ENCODE measurements at places on chromosomes 7 and 10. TPM values are rescaled to one million over a fixed set of nuclear protein-coding genes. Genes with fewer than 3 reads are reported as not detected.

DNA sequence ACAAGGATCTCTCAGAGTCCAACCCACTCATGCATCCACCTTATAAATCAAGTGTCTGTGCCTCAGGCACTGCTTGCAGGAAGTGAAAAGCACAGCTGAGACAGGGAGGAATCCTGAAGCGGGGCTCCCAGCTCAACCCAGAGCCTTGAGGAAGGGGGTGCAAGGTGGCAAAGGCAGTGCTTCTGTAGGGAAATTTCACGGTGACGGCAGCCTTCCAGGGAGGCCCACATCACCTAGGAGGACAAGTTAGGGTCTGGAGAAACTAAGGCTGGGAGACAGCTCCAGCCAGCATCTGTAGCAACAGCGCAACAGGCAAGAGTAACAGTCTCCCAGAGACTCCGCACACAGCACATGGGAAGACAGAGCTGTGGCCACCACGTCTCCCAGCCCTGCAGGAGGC is 2.7 kb downstream of the AOC1 start:
- DNase-seq, result no peak
- H3K4me1 ChIP-seq, result no peaks in the 10 kb centered on the region
- H3K27ac ChIP-seq, result no peak overlapping the region
- H3K36me3 ChIP-seq, result no peaks in the 10 kb centered on the region
- no peak overlapping the region for H3K4me3 ChIP-seq

DNA sequence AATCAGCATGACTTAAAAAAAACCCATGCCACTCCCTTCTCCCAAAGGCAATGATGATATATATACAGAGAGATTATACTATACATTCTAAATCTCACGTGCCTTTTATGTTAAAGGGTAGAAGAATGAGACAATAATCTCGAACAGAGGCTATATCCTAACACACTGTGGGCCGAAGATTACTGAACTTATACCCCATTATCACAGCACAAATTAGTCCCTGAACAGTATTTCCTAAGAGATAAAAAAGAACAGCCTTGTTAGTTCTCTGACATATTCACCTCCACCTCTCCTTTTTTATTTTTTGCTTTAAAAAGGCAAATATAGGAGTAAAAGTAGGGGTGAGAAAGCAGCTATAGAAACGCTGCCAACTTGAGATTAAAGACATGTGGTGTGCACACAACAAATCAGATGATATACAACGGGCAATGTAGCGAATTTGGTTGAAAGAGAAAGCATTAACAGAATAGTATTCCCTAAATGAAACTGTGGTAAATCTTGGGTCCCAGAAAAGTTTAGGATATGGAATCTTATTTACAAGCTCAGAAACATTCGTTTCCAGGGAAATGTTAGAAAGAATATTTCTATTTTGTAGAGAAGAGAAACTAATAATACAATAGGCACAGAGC is 69.5 kb downstream of the JMJD1C start:
- DNase-seq, result no peak
- H3K4me1 ChIP-seq, result no peaks in the 10 kb centered on the region
- no peak overlapping the region for H3K27ac ChIP-seq
- H3K4me3 ChIP-seq, result no peak overlapping the region

- no peaks in the 10 kb centered on the region for H3K4me1 ChIP-seq
- no peak overlapping the region for H3K27ac ChIP-seq
- no peaks in the 10 kb centered on the region for H3K36me3 ChIP-seq
- no peak overlapping the region for H3K4me3 ChIP-seq
Observed at GRCh38 chr7:30019387-30019786, 7.1 kb downstream of the FKBP14 start.

DNA sequence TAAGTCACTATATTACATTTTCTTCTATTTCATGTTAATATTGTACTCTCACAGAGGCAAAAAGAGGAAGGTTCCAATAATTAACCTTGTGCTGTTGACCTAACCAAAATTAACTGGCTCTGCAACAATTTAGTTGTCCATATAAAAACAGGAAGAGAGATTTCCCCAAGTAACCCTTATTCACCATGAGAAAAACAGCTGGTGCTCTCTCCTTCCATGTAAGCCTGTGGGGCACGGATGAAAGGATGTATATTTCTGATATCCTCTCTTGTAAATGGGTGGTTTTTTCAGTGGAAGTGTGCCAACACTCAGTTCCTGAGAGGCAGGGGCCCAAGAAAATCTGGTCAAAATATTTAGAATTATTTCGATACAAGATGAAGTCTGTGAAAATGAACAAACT is 358.1 kb downstream of the CRPPA start:
- H3K4me3 ChIP-seq, result no peak overlapping the region
- no peak overlapping the region for H3K27ac ChIP-seq

DNA sequence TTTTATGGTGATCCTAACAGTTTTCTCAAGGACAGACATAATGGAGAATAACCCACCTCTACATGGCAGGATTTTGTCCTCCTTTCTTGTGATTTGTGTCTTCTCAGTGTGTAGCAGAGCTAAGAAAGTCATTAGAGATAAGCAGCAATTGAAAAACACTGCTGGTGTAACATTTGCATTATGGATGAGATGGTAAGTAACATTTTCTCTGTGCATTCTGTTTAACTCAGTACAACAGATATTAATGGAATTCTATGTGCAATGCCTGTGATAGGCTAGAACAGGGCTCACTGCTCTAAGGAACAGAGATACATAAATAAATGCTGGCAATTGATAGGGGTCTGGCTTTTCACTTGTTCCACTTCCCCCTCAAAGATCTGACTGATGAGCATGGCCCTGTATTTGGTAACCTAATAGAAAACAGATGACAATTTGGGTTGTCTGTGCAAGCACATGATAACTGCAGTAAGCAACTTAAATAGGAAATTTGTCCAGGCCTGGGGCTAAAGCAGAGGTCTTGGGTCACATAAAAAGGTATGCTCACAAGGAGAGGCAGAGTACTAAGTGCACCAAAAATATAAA is 560.3 kb upstream of the POM121L12 start:
- no peak overlapping the region for H3K4me3 ChIP-seq
- no peaks in the 10 kb centered on the region for H3K27me3 ChIP-seq
- no peaks in the 10 kb centered on the region for H3K36me3 ChIP-seq

DNA sequence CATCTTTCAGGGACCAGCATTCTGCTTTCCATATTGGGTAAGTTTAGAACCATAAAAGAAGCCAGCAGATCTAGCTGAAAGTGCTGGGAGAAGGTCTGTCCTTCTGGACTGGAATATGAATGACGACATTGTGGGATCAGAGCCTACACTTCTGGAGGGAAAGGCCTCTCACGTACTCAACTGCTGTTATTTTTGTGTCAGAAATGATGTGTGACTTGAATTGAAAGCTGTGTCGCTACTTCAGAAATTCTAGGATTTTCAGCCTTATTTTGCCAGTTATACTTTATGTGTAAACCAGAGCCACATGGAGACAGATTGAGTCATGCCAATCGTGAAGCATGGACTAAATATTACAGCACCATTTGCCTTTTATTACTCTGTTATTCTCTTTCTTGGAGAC is 231.0 kb downstream of the KIAA1217 start:
- no peak overlapping the region for H3K4me3 ChIP-seq
- peaks cover 15% of the 10 kb centered on the region for H3K4me1 ChIP-seq
- H3K36me3 ChIP-seq, result no peaks in the 10 kb centered on the region
- H3K27me3 ChIP-seq, result no peaks in the 10 kb centered on the region
- no peak overlapping the region for H3K27ac ChIP-seq
- peak; percentile 25 for DNase-seq

DNA sequence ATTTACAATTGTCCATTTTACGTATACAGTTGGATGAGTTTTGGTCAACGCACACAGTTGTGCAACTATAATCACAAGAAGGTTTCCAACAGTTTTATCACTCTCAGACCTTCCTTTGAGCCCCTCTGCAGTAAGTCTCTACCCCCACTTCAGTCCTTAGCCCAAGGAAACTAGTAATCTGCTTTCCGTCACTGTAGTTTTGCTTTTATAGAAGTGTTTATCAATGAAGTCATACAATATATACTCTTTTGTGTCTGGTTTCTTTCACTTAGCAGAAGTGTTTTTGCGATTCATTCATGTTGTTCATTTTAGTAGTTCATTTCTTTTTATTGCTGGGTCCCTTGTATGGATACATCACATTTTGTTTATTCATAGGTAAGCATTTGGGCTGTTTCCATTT is 92.9 kb upstream of the PIP4K2A start:
- no peaks in the 10 kb centered on the region for H3K4me1 ChIP-seq
- H3K4me3 ChIP-seq, result no peak overlapping the region
- no peak for DNase-seq
- no peaks in the 10 kb centered on the region for H3K36me3 ChIP-seq
- H3K27ac ChIP-seq, result no peak overlapping the region
- no peaks in the 10 kb centered on the region for H3K27me3 ChIP-seq

GRCh38 chr7:76133164-76133775 is 68.4 kb upstream of the SRRM3 start:
- no peaks in the 10 kb centered on the region for H3K36me3 ChIP-seq
- no peak overlapping the region for H3K4me3 ChIP-seq
- H3K4me1 ChIP-seq, result no peaks in the 10 kb centered on the region
- DNase-seq, result no peak
- H3K27me3 ChIP-seq, result no peaks in the 10 kb centered on the region
- H3K27ac ChIP-seq, result no peak overlapping the region

DNA sequence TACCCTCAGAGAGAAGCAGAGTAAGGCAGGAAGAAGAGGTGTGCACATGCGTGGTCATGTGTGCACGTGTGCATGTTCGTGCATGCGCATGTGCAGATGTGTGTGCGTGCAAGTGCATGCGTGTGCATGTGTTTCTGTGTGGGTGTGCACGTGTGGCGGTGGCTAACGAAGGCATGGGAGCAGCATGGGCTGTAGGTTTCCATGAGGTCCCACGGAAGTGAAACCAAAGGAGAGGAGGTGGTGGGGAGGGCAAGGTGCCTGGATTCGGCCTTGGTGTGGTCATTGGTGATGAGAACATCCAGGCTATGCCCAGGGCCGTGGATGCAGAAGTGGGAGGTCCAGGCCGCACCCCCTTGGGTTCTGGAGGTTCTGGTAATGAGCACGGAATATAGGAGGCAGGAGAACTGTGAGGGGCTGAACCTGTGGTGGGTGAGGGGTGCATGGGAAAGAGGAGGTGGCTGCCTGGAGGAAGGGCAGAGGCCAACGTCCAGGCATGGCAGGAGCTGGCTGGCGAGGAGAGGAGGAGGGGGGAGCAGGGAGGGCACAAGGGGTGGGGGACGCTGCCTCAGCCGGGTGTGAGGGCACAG is 2.4 kb upstream of the INPP5A start:
- peaks cover 57% of the 10 kb centered on the region for H3K4me1 ChIP-seq
- no peak overlapping the region for H3K27ac ChIP-seq
- no peaks in the 10 kb centered on the region for H3K27me3 ChIP-seq
- no peak for DNase-seq
- H3K36me3 ChIP-seq, result no peaks in the 10 kb centered on the region

DNA sequence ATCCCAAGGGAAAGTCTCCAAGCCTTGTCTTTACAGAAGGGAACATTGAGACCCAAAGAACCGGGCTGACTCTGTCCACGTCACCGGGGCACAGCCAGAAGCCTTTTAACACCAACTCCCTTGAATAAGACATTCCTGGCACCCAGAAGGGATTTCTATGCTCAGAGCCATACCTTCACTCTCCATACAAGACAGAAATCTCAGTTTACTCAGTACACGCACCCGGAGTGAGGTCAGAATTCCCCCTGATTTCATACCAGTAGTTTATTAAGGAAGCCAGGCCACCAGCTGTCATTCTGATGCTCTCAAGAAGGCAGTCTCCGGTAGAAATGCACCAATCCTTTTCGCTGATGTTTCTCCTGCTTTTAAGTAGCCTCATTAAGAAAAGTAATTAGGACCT is 134.2 kb upstream of the KCNMA1 start:
- no peaks in the 10 kb centered on the region for H3K27me3 ChIP-seq
- no peak overlapping the region for H3K27ac ChIP-seq
- H3K36me3 ChIP-seq, result no peaks in the 10 kb centered on the region
- DNase-seq, result no peak

DNA sequence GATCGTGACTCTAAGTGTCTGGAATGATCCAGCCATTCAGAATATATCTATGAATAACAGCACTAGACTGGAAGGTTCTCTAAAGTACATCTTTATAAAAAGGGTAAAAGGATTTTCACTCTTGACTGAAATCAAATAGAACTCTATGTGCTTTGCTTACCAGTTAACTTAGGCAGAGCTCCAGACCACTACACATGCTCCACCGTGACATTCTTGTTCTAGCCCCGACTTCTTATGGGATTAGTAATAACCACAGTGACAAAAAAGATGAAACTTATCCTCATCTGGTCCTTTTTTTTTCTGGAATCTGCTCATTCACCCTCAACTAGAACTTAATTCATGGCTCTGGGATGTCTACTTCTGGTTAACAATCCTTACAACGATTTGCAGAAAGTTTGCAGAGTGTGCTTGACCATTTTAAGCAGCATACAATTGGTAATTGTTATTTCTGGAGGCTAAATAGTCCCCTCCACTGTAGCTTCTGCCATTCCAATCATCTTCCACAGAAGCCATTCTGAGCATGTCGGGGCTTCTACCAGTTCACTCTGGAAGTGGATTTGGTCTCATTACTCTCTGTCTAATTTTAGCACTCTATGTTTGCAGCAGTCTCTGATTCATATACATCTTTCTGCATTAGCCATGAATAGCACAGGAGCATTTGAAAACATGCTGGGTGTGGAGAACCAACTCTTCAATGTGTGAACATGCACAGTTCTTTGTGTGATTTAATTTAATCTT is 163.7 kb upstream of the CDC14C start:
- no peaks in the 10 kb centered on the region for H3K4me1 ChIP-seq
- DNase-seq, result no peak
- H3K27ac ChIP-seq, result no peak overlapping the region

GRCh38 chr7:77570330-77571011 is 33.4 kb downstream of the PTPN12 start:
- no peaks in the 10 kb centered on the region for H3K27me3 ChIP-seq
- no peaks in the 10 kb centered on the region for H3K4me1 ChIP-seq
- DNase-seq, result no peak
- H3K27ac ChIP-seq, result no peak overlapping the region
- H3K4me3 ChIP-seq, result no peak overlapping the region
- H3K36me3 ChIP-seq, result no peaks in the 10 kb centered on the region

DNA sequence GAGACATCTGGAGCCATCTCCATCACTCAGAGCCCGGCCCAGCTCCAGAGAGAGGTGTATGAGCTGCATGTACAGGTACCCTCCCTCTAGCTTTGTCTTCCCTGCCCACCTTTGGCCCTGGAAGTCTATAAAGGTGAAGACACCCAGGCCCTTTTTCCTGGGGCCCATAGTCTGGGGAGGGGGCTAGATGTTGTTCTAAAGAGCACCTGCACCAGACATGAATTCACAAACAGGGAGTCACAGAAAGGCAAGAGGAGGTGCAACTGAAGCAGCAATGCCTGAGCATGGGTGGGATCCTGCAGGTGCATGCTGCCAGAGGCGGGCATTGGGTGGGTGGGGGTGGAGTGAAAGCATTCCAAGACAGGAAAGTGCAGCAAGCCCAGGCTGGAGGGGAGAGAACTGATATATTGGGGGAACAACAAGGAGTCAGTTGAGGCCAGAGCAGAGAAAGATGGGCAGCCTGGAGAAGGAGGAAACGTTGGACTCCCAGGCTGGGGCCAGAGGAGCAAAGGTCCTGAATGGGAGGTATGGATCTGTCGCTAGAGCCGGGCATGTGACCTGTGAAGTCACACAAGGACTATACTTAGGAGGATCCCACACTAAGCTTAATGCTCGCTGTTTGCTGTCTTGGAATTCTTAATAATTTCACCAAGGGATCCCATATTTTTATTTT is 11.7 kb downstream of the CDHR1 start:
- H3K27ac ChIP-seq, result no peak overlapping the region
- H3K36me3 ChIP-seq, result no peaks in the 10 kb centered on the region
- no peak overlapping the region for H3K4me3 ChIP-seq
- no peak for DNase-seq

Gene OR2AE1
- not detected for total RNA-seq

Gene GPR37
- 0.13 TPM for total RNA-seq

Gene CHN2
- total RNA-seq, result 39.2 TPM

Gene AGR2
- total RNA-seq, result 23.9 TPM

Gene PSD
- 1.1 TPM for total RNA-seq

Gene NACAD
- 2.3 TPM for total RNA-seq

Gene RNF133
- total RNA-seq, result 1.0 TPM

Gene DDC
- total RNA-seq, result 2.7 TPM

Gene BMPER
- total RNA-seq, result 2.3 TPM

Gene C10orf53
- total RNA-seq, result not detected

All from thyroid gland (tissue), 4 donors.